IPS-NIHi11 (cell line): ENCODE measurements at places on chromosomes 5 and 9.

DNA sequence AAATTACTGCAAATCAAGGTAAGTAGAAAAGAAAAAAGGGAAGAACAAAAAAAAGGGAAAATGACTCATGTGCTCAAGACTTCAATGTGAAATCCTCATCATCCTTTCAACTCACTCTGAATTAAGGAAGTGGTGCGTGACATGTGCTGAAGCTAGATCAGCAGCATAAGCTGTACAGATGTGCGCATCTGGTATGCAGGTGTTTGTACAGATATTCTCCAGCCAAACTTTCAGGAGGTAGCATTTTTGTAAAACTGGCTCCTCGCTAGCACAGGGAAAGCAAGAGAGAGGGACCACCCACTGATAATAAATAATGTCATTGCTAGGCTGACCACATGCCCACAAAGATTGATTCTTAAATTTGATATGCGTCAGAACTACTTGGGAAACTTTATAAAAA, 253.9 kb upstream of the RGMB start:
- DNase-seq = no peak

GRCh38 chr9:104658496-104659195, 35.7 kb upstream of the OR13D1 start:
- no peak for DNase-seq

DNA sequence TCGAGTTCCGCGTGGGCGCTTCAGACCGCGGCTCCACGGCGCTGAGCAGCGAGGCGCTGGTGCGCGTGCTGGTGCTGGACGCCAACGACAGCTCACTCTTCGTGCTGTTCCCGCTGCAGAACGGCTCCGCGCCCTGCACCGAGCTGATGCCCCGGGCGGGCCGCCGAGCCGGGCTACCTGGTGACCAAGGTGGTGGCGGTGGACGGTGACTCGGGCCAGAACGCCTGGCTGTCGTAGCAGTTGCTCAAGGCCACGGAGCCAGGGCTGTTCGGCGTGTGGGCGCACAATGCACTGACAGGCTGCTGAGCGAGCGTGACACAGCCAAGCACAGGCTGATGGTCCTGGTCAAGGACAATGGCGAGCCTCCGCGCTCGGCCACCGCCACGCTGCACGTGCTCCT, 3.7 kb upstream of the PCDHB15 start:
- DNase-seq = no peak

- peak; percentile 85 for DNase-seq
Observed at GRCh38 chr5:160188141-160189015, 40.9 kb upstream of the FABP6 start.

DNA sequence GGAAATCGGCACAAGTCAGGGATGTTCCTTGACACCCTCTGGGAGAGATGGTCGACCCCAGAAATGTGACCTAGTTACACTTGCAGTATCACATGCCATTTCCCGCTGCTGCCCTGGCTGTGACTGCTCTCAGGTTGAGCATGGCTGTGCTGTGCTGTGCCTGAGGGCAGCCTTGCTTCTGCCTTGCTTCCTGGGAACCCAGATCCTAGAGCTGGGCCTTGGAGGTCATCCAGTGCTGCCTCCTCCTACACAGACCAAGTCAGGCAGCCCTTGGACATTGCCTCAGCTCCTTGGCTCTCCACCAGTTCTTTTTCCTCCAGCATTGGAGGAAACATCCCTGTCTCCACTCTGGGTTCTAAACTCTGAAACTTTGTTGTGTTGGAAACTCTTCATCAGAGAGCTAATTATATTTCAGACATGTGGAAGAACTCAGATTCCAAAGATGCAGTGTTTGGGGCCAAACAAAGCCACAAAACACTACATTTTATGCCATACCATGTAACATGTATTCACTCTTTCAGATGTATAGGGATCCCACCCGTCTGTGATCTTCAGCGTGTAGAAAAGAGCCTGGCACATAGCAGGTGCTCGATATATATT, 6.1 kb downstream of the MAMDC2 start:
- DNase-seq = no peak

DNA sequence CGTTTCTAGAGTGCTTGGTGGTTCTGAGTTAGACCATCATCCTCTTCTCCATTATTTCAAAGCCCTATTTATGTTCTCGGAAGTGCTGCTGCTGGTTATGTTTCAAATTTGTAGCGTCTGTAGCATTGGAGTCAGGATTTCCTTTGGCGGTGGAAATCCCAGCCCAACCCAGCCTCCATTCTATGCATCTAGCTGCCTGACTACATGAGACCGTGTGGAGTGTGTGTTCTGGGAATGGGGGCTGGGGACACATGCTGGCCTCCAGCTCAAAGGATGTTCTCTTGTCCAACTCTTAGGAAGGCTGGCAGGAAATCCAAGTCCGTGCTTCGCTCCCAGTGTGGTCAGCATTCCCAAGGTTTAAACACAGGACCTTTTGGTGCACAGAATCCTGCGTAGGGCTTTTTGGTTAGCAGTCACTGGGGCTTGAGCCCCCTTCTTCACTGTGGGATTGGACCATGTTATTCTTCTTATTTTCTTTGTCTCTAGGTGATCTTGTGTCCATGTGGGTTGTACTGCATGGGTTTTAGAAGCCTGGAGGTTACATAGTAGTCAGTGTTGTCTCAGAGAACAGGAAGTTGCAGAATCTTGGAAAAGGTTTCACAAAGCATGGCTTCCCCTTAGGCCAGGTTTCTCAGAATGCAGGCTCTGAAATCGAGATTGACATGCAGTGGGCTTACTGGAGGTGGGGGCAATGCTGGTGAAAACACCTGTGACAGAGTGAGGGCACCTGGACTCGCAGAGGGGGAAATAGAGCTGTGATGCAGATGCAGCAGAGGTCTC, 132.2 kb downstream of the ARHGAP26 start:
- no peak for DNase-seq

DNA sequence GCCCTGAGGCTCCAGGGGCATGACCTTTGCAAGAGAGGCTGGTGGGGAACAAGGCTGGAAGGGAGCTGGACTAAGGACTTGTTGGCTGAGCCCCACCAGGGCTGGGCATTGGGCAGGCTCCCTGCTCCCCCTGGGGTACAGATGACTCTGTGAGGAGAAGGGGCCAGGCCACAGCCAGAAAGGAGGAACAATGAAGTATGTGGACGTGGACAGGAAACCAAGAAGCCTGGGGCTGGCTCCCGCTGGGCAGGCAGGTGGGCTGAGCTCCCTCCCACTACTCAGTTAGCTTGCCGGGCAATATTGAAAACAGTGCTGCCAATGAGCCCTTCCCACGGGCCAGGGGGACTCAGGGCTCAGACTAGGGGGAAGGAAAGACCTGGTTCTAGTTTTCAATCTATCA, 66.1 kb upstream of the SPTLC1 start:
- no peak for DNase-seq

- no peak for DNase-seq
Observed at GRCh38 chr5:54718656-54719055, 201.1 kb downstream of the SNX18 start.

DNA sequence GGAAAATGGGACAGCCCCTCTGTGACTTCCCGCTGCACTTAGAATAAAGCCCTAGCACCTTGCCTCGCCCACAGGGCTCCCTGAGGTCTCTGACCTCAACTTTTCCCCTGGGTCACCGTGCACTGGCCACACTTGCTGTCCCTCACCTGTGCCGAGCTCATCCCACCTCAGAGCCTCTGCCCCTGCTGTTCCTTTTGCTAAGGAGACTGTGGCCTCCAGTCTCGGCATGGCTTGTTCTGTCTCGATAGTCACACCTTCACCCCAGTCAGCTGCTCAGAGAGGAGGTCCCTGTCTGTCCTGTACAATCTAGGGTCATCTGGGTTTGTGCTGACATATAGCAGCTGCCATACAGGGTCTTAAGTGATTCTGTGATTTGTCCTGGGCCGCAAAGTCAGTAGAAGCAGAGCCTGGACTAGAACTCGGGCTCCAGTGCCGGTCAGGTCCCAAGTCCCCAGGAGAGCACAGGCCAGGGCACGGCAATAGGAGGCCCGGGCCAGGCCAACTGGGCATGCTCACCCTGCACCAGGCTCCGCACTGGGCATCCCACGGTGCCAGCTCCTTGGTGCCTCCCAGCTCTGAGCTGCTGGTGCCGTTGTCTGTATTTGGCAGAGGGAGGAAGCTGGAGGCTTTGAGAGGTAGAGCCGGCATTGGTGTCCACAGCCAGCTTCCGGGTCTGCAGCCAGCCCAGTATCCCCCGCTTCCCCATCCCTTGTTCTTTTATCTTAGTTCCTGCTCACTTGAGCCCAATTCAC, 35.2 kb downstream of the NCS1 start:
- DNase-seq = no peak

DNA sequence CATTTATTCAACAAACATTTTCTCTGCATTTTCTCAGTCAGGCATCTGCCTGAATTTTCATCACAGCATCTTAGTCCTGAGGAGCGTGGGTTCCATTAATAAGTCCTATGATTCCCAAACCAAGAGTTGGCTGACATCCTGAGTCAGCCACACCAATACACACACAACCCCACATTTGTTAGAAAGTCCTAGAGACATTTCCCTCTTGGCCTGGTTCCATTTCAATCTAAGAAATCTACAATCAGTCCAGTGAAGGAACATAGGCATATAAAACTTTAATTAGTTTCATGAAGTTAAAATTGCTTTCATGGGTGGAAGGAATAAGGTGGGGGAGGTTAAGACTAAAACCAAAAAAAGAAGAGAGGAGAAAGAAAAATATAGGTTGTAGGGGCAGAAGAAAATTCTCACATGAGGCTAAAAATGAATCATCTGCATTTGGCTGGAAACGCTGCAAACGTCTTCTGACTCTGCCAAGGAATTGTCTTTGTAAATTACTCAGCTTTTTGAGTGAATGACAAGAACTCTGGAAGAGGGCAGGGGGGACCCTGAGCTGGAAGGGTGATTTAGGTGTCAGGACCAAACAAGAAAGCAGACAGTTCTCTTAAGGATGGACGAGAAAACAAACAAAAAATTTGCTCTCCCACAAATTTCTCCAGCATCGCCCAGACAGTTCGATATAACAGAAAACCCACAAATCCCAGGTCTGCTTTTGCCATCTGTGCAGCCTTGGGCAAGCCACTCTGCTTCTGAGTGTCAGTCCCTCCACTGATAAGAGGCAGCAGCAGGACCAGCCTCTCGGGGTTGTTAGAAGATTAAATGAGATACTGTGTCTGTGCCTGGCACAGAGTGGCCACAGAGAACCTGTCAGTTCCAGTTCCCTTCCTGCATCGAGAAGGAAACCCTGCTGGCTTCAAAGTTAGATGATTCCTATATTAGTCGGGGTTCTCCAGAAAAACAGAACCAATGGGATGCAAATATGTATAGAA, 289.7 kb downstream of the CDK5RAP2 start:
- DNase-seq = no peak

GRCh38 chr9:96436063-96436455, 13.9 kb upstream of the HABP4 start:
- no peak for DNase-seq

GRCh38 chr5:173686950-173687349, 70.5 kb upstream of the BOD1 start:
- DNase-seq = no peak

DNA sequence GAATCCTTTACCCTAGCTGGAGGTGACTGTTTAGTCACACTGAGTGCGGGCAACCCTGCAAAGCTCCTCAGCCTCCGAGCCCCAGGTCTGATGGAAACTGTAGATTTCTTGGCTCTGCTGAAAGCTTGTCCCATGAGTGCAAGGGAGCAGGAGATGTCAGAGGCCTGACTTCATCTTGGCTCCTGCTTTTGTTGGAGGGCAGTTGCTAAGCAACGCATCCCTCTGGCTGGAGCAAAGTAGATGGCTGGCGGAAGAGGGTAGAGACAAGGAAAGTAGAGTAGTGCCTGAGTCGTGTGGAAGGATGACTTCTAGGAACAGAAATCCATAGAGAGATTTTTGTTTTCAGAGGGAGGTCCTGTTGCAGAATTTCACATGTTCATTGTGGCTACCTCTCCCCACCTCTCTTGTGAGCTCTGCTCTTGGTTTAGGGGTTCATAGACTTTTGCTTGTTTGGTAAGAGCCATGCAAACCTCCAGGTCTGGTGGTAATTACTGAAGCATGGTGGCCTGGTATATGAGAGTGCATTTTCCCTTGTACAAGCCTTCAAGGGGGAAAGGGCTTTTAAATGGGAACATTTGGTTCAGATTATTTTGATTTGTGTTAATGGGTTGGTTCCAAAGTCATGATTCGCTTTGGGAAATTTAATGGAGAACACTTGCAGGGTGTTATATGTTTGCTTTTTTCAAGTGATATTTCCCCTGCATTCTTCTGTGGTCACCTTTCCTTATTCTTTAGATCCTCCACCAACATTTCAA, 71.5 kb downstream of the ARHGAP26 start:
- DNase-seq = peak; percentile 34

GRCh38 chr9:80928697-80929096, 760.6 kb downstream of the TLE1 start:
- DNase-seq = no peak

DNA sequence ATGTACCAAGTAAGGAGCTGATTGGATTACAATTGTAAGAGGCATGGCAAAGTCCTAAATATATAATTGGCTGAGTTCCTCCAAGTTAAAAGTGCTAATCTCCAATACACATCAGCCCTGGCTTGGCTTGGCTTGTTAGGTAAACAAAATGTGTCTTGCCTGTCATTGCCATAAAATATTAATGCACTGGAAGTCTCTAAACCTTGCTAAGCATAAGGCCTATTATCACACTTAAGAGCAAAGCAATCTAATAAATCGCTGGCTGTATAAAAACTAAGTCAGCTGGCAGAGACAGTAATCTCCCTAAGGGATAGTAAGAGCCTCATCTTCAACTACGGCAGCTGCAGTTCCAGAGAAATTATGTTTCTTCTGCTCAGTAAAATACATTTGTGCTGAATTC, 418.6 kb upstream of the GRAMD2B start:
- no peak for DNase-seq

DNA sequence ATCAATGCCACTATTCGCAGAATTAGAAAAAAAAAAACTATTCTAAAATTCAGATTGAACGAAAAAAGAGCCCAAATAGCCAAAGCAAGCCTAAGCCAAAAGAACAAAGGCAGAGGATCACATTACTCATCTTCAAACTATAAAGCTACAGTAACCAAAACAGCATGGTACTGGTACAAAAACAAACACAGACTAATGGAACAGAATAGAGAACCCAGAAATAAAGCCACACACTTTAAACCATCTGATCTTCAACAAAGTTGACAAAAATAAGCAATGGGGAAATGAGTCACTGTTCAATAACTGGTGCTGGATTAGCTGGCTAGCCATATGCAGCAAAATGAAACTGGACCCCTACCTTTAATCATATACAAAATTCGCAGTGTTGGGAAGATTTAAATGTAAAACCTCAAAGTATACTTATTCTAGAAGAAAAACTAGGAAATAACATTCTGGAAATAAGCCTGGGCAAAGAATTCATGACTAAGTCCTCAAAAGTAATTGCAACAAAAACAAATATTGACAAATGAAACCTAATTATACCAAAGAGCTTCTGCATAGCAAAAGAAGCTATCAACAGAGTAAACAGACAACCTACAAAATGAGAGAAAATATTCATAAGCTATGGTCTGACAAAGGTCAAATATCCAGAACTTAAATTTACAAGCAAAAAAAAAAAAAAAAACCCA, 153.7 kb downstream of the NDUFS4 start:
- no peak for DNase-seq

GRCh38 chr5:1563617-1564181, 39.9 kb upstream of the LPCAT1 start:
- DNase-seq = no peak

DNA sequence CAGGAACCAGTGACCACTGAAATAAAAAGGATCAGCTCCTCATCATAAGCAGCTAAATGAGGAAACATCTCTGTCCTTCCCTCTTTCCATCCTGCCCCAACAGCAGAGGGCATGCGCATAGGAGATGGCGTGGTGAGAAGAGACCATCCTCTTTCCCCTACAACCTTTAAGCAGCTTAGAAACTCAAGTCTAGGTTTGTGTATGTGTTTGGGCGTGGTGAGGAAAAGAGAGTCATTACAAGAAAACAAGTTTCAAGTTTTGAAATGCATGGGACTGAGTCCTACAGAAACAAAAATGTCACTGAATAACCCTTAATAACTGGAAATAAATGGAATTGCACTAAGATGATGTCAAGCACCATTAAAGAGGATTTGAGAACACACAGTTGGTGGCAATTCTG, 96.4 kb upstream of the IL12B start:
- no peak for DNase-seq
